ENCODE measurements at places on chromosomes 1 and 21. TPM values are rescaled to one million over a fixed set of nuclear protein-coding genes. Genes with fewer than 3 reads are reported as not detected.

- no peaks in the 10 kb centered on the region for H3K36me3 ChIP-seq
- no peak overlapping the region for H3K4me3 ChIP-seq
- no peaks in the 10 kb centered on the region for H3K4me1 ChIP-seq
- H3K27ac ChIP-seq, result no peak overlapping the region
- no peak for DNase-seq
These were observed 178.0 kb downstream of the RYR2 start for GRCh38 chr1:237219751-237220642.

DNA sequence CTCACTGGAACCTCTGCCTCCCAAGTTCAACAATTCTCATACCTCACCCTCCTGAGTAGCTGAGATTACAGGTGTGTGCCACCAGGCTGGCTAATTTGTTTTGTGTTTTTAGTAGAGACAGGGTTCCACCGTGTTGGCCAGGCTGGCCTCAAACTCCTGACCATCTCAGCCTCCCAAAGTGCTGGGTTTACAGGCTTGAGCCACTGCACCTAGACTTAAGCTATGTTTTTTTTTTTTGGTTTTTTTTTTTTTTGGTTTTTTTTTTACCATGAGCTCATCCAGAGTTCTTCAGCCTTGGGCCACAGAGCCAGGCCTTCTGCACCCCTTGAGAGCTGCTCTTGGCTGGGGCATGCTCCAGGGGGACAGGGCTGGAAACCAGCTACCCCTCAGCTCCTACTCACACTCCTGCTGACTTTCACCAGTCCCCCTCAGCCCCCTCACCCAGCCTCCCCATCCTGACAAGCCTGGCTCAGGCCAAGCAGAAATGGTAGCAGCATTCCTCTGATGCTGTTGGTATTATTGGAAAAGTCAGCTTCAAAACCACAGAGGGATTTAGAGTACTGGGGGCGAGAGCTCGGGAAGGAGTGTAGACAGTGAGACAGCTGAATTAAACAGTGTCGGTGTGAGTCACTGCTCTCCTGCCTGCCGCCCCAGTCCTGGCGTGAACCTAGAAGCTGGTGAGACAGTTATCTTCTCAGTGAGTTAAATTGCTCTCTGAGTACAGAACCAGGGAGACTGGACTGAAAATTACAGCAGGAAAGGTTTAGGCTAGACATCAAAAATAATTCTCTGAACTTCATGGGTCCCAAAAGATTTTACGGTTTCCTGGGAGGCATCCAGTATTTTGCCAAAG is 63.7 kb downstream of the NAV1 start:
- no peaks in the 10 kb centered on the region for H3K27me3 ChIP-seq
- DNase-seq, result no peak
- no peak overlapping the region for H3K4me3 ChIP-seq
- no peaks in the 10 kb centered on the region for H3K36me3 ChIP-seq

DNA sequence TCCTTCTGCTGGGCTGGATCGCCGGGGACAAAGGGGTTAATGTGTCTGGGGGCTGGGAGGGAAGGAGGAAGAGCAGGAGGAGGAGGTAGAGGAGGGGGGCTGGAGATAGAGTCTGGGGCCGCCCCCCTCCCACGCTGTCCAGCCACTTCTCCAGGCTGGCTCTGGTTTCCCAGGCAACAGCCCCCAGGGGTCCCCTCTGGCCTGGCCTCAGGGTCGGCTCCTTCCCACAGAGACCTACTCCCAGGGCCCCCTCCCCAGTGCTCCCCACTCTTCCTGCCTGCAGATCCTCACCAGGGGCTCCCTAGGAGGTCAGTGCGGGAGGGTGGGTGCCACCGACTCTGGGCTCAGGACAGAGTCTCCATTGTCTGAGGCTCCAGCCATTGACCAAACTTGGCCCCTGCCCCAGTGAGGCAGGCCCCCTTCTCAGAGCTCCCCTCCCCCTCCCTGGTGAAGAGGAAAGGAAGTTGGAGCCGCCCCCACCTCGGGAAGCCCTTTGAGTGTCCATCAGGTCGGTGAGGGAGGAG is 34.1 kb downstream of the ARHGEF10L start:
- no peaks in the 10 kb centered on the region for H3K27me3 ChIP-seq
- H3K27ac ChIP-seq, result no peak overlapping the region
- no peaks in the 10 kb centered on the region for H3K4me1 ChIP-seq

DNA sequence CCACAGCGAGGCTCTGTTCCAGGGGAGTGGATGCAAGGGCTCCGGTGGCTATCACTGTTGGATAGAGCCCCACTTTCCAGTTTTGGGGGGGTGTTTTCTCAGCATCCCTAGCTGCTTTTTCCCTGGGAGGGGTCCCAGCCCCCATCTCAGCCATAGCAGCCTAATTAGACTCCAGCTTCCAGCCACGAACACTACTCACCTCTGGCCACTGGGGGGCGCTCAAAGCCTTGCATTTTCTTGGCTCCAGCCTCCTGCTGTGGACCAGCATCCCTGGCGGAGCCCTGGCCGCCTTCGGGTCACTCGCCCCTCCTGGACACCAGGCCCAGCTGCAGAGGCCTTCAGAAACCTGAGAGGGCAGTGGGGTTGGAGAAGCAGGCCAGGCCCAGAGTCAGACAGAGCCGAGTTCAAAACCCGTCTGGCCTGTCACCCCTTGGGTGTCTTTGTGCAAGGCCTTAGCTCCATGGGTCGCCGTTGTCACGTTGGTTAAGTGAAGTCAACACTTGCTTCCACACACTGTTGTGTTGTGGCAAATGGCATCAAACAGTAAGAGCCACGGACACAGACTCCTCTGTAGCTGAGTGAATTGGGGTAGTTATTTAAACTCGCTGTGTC is 93.5 kb upstream of the ACTL8 start:
- DNase-seq, result peak; percentile 5
- no peaks in the 10 kb centered on the region for H3K4me1 ChIP-seq
- no peaks in the 10 kb centered on the region for H3K27me3 ChIP-seq
- no peaks in the 10 kb centered on the region for H3K36me3 ChIP-seq

- H3K27me3 ChIP-seq, result no peaks in the 10 kb centered on the region
- peaks cover 83% of the 10 kb centered on the region for H3K36me3 ChIP-seq
- no peak overlapping the region for H3K4me3 ChIP-seq
- no peak for DNase-seq
These were observed 13.5 kb downstream of the GORAB start for GRCh38 chr1:170545476-170545875.

GRCh38 chr1:9737671-9738070 is 86.1 kb downstream of the CLSTN1 start:
- no peak overlapping the region for H3K4me3 ChIP-seq
- H3K27ac ChIP-seq, result no peak overlapping the region
- H3K27me3 ChIP-seq, result no peaks in the 10 kb centered on the region
- peaks cover 85% of the 10 kb centered on the region for H3K36me3 ChIP-seq

GRCh38 chr1:43783671-43784205 is 76.4 kb downstream of the ST3GAL3 start:
- H3K4me3 ChIP-seq, result no peak overlapping the region
- H3K27ac ChIP-seq, result no peak overlapping the region
- no peaks in the 10 kb centered on the region for H3K27me3 ChIP-seq

DNA sequence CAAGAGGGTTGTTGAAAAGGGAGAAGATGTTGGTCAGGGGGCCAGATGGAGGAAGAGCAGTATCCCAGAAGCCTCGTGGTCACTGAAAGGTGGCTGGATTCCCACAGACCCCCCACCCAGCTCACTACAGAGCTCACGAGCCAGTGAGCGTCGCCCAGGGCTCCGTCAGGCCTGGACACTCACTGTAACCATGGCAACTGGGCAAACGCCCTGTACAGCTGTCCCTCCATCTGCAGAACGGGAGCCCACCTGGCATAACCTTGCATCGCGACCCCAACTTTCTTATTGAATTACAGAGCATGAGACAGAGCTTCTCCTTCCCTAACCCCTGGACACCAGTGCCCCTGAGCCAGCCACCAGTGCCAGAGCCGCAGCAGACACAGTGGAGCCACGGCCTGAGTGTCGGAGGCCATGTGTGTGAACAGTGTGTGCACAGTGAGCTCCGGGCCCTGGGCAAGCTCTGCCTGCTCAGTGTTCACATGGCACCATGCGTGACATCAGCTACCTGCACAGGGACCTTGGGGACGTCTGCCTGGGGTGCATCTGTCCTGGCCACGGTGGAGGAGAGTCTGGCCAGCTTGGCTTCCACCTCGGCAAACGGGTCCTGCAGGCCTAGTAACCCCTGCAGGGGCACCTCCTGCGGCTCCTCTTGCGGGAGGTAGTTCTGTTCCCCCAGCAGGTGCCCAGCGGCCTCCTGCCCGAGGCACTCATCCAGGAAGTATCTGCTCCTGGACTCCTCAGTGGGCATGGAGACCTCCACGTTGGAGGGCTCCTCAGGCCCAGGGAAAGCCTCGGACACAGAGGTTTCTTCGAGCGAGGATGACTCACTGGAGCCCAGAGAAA is 25.9 kb upstream of the DDOST start:
- no peak overlapping the region for H3K27ac ChIP-seq
- H3K36me3 ChIP-seq, result no peaks in the 10 kb centered on the region
- H3K4me3 ChIP-seq, result no peak overlapping the region
- no peak for DNase-seq

DNA sequence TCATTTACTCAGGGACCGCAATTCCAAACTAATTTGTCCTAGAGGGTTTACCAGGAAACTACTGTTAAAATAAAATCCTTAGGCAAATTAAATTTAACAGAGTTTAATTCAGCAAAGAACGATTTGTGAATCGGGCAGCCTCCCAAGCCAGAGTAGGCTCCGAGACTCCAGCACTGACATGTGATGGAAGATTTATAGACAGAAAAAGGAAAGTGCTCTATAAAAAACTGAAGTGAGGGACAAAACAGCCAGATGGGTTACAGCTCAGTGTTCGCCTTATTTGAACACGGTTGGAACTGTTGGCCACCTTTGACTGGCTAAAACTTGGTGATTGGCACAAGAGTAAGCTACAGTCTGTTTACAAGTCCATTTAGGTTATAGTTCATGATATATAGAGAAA is 35.2 kb upstream of the RCSD1 start:
- no peak overlapping the region for H3K27ac ChIP-seq
- DNase-seq, result no peak
- H3K4me3 ChIP-seq, result no peak overlapping the region
- H3K36me3 ChIP-seq, result no peaks in the 10 kb centered on the region

DNA sequence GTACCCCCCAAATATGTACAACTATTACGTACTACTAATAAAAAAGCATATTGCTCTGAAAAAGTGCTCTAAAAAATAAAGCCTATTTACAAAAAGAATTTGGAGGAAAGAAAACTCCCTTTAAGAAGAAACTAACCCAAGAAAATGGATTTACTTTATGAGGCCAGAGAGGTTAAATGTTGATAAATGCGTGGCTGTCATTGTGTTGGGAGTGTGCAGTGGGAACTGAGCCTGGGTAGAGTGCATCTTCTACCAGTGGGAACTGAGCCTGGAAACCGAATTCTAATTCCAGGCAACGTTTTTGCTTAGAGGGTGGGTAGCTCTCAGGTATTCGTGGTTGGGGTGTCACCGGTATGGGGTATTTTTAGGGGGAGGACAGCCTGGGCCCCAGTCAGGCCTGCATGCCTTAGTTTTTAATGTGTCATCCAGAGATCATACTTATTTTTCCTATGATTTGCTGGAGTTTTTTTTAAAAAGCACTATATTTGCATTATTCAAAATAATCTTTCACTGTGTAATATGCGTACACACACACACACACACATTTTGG is 24.1 kb upstream of the RNF187 start:
- peak overlapping the region; percentile 11 for H3K27ac ChIP-seq
- no peaks in the 10 kb centered on the region for H3K27me3 ChIP-seq
- peaks cover 43% of the 10 kb centered on the region for H3K4me1 ChIP-seq
- no peak for DNase-seq

DNA sequence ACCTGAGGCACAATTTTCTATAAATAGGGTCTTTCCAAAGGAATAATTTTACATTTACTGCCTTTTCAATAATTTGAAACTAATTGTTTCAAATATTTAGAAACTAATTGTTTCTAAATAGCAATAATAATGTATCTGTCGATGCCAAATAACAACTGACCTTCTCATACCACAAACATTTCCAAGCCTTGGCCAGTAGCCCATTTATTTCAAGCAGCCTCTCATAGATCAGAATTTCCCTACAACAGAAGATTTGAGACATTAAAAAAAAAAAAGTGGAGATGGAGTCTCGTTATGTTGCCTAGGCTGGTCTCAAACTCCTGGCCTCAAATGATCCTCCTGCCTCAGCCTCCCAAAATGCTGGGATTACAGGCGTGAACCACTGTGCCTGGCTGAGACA is 2.1 kb upstream of the GFI1 start:
- H3K27ac ChIP-seq, result no peak overlapping the region
- H3K27me3 ChIP-seq, result no peaks in the 10 kb centered on the region
- peaks cover 34% of the 10 kb centered on the region for H3K4me1 ChIP-seq
- no peak for DNase-seq

DNA sequence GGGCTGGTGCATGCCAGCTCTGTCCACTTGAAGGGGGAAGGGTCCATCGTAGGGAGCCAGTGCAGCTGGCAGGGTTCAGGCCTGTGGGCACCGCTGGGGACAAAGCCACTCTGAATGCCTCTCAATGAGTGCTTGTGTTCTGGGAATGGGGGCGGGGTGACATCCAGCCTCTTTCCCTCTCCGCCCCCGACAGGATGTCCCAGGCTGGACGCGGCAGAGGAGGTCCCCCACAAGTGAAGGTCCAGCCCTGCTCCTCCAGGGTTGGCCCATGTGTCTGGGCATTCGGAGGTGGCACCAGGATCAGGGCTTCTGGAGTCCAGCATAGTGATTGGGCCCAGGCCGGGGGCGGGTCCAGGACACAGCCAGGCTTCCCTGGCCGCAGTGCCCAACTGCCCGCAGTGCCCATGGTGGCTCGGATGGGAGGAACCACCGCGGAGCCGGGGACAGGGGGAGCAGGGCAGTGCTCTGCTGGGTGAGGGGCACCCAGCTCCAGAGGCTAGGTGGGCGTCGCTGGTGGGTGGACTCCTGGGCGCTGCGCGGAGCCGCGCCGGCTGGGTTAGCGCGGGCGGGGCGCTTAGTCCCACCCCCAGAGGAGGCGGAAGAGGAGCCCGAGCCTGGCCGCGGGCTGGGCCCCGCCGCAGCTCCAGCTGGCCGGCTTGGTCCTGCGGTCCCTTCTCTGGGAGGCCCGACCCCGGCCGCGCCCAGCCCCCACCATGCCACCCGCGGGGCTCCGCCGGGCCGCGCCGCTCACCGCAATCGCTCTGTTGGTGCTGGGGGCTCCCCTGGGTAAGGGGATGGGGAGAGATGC is at the start of gene SHISA4:
TSS of gene SHISA4 (plus strand) at position 617 of the 808 bp plus-strand sequence. CDS start at position 714, 97 bp downstream.
- no peaks in the 10 kb centered on the region for H3K36me3 ChIP-seq
- no peak for DNase-seq
- H3K4me1 ChIP-seq, result peaks cover 13% of the 10 kb centered on the region
- H3K27me3 ChIP-seq, result peaks cover 19% of the 10 kb centered on the region

- DNase-seq, result no peak
- no peaks in the 10 kb centered on the region for H3K27me3 ChIP-seq
These were observed 30.3 kb downstream of the ZSCAN20 start for GRCh38 chr1:33502726-33503125.

GRCh38 chr1:66517959-66518358 is 16.0 kb upstream of the SGIP1 start:
- no peaks in the 10 kb centered on the region for H3K27me3 ChIP-seq
- no peak for DNase-seq

- DNase-seq, result peak; percentile 52
- H3K27me3 ChIP-seq, result peaks cover 6% of the 10 kb centered on the region
- H3K4me3 ChIP-seq, result no peak overlapping the region
- no peaks in the 10 kb centered on the region for H3K36me3 ChIP-seq
- no peaks in the 10 kb centered on the region for H3K4me1 ChIP-seq
These were observed 12.9 kb upstream of the RNU1-4 start for GRCh38 chr1:16727190-16728111.

The SDHC gene
- 80.9 TPM for total RNA-seq

The HES3 gene
- total RNA-seq, result not detected

The ZNF697 gene
- not detected for total RNA-seq

The GIPC2 gene
- not detected for total RNA-seq

The LCA5L gene
- total RNA-seq, result not detected

The SPRR3 gene
- total RNA-seq, result not detected

The RRP1 gene
- total RNA-seq, result 24.1 TPM

The FCGR2B gene
- 1.2 TPM for total RNA-seq

The ASCL5 gene
- 0.27 TPM for total RNA-seq
